ENCODE measurements at places on chromosomes 3 and 15.

DNA sequence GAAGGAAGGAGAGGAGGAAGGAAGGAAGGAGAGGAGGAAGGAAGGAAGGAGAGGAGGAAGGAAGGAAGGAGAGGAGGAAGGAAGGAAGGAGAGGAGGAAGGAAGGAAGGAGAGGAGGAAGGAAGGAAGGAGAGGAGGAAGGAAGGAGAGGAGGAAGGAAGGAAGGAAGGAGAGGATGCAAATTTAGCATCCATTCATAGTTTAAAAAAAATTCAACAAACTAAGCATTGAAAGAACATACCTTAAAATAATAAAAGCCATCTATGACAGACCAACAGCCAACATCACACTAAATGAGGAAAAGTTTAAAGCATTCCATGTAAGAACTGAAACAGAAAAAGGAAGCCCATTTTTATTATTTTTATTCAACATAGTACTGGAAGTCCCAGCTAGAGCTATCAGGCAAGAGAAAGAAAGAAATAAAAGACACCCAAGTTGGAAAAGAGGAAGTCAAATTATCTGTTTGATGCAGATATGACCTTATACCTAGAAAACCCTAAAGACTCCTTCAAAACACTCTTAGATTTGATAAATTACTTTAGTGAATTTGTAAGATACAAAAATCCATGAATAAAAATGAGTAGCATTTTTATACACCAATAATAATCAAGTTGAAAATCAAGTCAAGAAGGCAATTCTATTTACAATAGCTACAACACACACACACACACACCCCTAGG, 52.2 kb upstream of the FXR1 start:
- no peak for DNase-seq

DNA sequence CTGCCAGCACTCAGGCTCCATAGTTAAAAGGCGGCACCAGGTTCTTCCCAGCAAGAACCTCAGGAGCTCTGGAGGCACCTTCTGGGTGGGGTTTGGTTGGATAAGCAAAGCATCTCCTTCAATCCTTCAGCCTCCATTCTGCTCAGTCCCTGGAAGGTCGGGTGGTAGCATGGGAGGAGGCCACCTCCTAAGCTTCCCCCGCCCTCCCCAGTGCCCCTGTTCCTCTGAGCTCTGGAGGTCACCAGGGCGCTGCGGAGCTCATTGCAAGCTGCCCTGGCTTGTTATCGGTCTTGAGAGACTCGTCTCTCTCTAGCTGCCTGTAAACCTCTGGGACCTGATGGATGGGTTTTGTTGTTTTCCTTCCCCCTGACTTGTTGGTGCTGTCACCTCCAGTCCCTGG, 124.8 kb downstream of the RPLP1 start:
- no peak for DNase-seq

DNA sequence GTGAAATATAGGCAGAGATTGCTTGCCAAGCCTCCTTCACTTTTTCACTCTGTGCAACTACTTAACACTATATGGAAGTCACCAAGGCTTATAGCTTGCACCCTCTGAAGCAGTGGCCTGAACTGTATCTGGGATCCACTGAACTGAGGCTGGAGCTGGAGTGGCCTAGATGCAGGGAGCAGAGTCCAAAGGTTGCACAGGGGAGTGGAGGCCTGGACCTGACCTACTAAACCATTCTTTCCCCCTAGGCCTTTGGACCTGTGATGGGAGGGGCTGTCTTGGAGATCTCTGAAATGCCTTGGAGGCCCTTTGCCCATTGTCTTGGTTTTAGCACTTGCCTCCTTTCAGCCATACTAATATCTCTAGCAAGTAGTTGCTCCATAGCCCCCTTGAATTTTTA, 57.5 kb downstream of the P2RY1 start:
- DNase-seq: no peak

DNA sequence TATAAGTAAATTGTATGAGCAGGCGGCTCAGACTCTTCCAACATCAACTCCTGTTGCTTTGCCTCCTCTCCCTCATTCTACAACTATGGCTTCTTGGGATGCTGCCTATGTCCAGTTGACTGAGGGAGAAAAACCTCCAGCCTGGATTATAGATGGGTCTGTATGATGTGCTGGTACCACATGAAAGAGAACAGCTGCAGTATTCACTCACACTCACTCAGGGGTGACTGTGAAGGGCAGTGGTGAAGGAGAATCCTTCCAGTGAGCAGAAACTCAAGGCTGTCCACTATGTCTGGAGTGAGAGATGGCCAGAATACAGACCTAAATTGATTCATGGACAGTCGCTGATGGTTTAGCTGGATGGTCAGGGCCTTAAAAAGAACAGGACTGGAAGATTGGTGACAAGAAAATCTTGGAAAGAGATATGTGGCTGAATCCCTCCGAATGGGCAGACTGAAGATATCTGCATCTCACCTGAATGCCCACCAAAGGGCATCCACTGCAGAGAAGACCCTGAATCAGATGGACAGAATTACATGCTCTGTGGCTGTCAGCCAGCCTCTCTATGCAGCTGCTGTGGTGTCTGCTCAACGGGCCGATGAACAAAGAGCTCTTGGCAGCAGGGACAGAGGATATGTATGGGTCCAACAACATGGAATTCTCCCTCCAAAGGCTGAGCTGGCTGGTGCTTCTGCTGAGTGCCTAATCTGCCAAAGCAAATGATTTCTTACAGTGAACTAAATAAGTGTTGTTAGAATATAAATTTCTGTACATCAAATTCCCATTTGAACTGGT, 1.9 kb upstream of the BCL2L10 start:
- DNase-seq: no peak

All from mesenteric fat pad (tissue), 1 donor.